ENCODE measurements at places on chromosomes 13 and 19.
A peak's percentile ranks its signal among the peaks of the same experiment; 100 is the strongest.

DNA sequence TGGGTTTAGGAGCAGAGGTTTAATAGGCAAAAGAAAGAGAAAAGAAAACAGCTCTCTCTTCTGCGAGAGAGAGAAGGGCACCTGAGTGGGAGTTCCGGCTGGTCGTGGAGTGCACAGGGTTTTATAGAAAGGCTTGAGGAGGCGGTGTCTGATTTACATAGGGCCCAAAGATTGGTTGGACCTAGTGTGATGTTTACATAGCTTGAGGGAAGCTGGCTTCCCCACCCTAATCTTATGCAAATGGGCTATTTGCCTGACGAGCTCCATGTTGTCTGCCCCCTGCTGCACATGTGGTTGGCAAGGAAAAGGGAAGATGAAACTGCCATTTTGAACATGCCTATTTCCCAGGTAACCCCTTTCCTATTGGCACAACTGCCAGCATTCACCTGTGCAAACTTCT, 21.5 kb upstream of the MEDAG start:
- no peak for DNase-seq

GRCh38 chr13:34655554-34655953, 286.5 kb upstream of the NBEA start:
- no peak for DNase-seq

GRCh38 chr19:6278740-6279619, 795 bp downstream of the MLLT1 start:
- no peak for DNase-seq

GRCh38 chr19:15622991-15623390, 8.0 kb downstream of the CYP4F8 start:
- no peak for DNase-seq

GRCh38 chr13:39779337-39780265, 124.1 kb downstream of the COG6 start:
- no peak for DNase-seq

- no peak for DNase-seq
Observed at GRCh38 chr13:73698859-73699258, 435.3 kb downstream of the KLF12 start.

- no peak for DNase-seq
Observed at GRCh38 chr13:72567566-72567965, 159.9 kb downstream of the MZT1 start.

DNA sequence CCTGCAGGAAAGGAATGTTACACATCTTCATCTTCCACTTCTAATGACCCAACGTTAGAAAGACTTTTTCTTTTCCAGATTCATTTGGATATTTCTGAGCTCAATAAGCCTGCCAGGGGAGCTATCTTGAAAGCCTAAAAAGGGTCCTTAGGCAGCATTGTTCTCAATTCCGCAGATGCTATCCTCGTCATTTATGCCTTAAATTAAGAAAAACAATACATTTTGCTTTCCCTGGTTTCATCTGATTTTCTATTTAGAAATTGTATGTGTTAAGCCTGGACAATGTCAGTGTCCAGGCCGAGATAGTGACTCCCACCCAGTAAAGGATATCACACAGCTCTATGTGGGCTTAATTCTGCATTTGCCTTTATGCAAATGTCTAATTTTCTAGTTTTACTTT, 721.3 kb downstream of the DIAPH3 start:
- no peak for DNase-seq

GRCh38 chr19:39247701-39248664, 673 bp downstream of the IFNL4 start:
- no peak for DNase-seq

- no peak for DNase-seq
Observed at GRCh38 chr19:4069331-4069959, 2.7 kb upstream of the ZBTB7A start.

GRCh38 chr13:29483211-29483610, 112.3 kb downstream of the SLC7A1 start:
- no peak for DNase-seq

- no peak for DNase-seq
Observed at GRCh38 chr13:99288089-99288488, 19.1 kb downstream of the GPR183 start.

DNA sequence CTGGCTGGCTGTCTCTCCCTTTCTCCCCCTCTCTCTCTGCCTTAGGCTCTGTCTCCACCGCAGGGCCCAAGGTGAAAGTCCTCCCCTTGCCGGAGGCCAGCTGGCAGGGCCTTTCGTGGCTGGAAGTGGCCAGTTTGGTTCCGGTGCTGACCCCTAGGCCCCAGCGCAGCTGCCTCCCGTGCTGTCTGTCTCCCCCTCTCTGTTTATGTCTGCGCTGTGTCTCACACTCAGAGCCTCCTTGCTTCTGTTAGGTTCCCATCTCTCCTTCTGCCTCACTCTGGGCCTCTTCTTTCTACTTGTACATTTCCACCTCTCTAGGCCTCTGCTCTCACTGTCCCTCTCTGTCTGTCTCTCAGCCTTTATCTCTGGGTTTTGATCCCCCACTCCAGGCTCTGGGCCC, 13.1 kb downstream of the CCDC97 start:
- peak; percentile 74 for DNase-seq

DNA sequence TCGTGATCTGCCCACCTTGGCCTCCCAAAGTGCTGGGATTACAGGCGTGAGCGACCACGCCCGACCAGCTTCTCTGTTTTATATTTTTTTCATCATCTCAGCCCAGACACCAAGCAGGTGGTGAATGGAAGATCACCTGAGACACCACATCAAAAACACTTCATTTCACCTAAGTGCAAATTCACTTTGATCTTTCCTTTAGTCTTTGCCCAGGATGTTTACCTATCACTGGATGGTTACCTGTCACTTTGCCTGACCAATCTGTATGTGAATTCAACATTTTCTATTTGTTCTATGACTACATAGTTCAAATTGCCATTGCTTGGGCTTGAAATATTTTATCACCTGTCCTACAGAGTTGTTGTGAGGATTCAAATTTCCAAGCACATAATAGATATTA, 65.7 kb downstream of the PAN3 start:
- no peak for DNase-seq

- no peak for DNase-seq
Observed at GRCh38 chr19:33472226-33472625, 49.4 kb downstream of the PEPD start.

DNA sequence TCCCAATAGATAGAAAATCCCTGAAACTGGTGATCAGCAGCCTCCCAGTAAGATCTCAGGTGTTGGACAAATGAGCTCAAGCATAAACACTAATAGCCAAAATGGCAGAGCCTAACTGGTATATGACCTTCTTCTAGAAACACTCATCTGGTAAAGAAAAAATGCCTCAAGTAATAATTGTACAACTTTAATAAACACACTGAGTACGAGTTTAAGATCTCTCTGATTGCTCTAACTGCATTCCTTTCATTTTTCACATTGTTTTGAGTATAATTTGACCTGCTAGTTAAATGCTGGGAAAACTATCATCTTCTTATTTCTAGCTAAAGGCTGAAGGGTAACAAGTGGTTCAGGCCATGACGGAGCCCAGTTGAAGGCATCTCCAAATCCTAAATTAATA, 2009.5 kb upstream of the PCDH20 start:
- no peak for DNase-seq

DNA sequence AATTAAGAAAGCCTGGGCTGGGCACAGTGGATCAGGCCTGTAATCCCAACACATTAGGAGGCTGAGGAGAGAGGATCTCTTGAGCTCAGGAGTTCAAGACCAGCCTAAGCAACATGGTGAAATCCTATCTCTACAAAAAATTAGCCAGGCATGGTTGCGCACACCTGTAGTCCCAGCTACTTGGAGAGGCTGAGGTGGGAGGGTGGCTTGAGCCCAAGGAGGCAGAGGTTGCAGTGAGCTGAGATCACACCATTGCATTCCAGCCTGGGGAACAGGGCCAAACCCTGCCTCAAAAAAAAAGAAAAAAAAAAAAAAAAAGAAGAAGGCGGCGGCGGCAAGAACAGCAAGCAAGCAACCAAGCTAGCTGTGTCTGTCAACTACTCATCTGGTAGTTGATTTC, 26.7 kb downstream of the TSC22D1 start:
- no peak for DNase-seq

DNA sequence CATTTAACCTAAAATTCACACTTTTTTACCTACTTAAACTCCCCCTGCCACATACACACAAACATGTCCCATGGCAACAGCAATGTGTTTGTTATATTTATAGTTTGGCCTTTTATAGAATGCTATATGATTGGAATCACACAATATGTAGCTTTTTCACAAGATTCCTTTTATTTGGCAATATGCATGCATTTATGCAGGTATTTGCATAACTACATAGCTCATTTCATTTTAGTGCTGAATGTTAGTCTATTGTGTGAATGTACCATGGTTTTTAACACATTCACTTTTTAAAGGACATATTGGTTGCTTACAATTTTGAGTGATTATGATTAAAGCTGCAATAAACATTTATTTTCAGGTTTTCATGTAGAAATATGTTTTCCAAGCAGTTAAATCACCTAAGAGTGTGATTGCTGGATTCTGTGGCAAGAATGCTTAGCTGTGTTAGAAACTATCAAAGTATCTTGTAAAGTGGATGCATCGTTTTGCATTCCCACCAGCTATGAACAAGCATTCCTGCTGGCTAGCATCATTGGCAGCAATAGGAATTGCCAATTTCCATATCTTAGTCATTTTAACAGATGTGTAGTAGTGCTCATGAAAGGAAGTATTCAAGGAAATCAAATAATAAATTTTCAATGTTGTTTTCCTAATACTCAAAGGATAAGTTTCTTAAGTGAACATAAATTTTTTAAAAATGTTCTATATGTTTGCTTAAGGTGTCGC, 557.0 kb downstream of the SLITRK1 start:
- DNase-seq, result peak; percentile 47

DNA sequence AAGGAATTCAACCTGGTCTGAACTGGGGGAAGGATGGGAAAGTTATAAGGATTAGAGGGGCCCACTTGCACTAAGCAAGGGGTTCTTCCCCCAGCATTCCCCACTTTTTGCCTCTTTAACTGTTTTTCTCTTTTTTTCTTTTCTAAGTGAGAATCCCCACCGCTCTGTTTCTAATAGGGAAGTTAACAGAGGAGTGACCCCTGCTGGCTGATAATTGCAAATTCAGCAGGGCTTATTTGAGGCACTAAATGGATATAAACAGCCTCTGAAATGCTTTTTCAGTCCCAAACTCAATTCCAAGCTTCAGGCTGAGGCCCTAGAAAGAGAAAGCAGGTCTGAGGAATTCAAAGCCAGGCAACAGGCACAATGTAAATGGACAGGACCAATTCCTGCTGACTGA, 38.2 kb upstream of the CEACAM21 start:
- DNase-seq, result no peak

- no peak for DNase-seq
Observed at GRCh38 chr19:28426110-28426729, 786.7 kb downstream of the UQCRFS1 start.

DNA sequence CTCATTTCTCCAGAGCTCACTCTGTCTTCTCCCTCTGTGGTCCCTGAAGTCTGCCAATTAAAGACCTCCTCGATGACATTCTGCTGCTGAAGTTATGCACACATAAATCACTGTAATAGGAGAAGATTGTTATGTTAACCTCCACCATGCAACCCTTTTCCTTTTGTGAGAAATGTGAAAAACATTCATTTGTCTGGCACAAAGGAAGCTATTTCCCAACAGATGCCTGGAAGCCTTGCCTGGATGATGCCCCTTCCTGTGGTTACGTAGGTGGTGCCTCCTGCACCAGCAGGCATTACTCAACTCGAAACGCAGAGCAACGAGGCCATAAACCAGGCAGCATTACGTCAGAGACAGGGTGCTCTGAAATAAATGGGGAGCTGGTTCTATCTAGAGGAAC, 327.4 kb upstream of the ZNF507 start:
- no peak for DNase-seq

GRCh38 chr19:38211151-38211591, 12.9 kb downstream of the DPF1 start:
- DNase-seq, result no peak

DNA sequence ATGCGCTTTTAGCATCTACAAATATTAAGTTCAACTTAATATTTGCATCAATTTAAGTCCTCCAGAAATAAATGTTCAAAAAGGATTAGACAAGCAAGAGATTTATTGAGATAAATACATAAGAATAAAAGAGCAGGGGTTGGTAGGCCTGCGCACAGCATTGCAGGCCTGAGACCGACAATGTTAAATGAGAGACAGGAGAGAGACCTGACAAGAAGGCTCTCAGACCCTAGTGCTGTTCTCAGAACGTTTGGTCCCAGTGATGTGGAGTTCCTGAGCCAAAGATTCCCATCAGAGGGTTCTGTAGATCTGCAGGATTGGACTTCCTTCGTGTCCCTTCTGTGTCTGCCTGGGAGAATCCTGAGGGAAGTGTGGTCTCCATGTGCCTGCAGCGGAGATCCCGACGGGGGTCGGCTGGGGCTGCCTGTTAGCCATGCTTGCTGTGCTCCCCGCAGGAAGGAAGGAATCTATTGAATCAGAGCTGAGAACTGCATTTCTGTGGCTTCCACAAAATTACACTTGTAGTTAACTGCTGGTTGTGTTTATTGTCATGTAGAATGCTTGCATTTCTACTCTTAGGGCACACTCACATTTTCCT, 369.9 kb upstream of the SLC10A2 start:
- DNase-seq, result no peak

DNA sequence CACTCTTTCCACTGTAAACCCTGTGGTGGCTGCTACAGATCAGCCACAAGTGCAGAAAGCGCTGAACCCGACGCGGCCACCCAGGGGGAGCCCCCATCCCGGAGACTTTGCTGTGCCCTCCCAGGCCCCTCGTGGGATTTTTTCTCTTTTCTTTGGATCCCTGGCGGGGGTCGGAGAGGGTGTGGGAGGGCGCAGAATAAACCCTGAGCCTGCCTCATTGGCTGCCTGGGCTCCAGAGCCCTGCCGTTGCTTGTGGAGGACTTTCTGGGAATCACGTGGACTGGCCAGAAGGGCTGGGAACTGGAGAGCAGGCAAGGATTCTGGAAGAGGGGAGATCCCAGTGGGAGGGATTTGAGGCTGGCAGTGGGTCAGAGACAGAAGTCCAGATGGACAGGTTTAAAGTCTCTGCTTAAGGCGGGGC, 24.9 kb downstream of the GADD45B start:
- no peak for DNase-seq

DNA sequence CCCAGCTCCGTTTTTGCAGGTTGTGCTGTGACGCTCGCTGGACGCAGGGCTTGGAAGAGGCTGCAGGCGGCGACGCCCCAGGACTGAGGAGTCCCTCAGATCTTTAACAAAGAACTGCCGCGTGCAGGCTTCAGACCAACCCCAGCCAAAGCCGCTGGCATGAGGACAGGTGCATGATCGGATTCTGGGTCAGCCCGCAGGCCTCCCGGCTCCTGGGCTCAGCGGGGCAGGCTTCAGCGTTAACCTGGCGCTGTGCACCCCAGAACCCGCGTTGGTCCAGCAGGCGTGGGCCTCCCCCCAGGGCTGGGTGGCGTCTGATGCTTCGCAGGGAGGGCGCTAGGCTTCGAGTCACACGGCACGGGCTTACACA, 920 bp upstream of the TIMM13 start:
- DNase-seq, result no peak
